ENCODE measurements at places on chromosomes 3 and 15. TPM values are rescaled to one million over a fixed set of nuclear protein-coding genes. Genes with fewer than 3 reads are reported as not detected.

DNA sequence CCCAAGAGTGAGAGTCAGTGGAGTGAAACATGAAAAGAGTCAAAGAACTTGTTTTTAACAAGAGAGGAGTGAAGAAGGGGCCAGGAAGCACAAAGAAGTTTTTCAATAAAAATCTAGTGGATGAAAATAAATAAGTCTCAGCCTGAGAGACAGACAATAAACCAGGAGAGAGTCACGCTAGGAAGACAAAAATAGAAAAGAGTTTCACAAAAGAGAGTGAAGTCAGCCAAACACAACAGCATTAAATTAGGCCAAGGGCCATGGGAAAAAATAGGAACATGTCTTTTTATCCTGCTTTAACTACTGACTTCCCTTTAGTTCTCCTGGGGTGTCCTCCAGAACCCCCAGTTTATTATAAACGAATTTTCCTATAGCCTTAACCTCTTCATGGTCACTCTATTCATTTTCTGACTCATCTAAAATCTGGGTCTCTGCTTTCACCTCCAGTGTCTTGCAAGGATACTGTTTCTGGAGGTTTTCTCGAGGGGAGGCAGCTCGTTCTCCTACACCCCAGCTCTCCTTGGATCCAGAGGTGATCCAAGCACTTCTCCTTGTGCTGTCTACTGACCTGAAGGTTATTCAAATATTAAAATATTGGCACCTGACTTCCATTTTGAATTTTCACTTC lies 571.5 kb upstream of the PPP2R3A start:
- DNase-seq: no peak

GRCh38 chr3:194389269-194389668 lies 9.8 kb downstream of the GP5 start:
- no peak for DNase-seq

- no peak for DNase-seq
Measured at GRCh38 chr3:17542591-17542990, 199.8 kb downstream of the TBC1D5 start.

DNA sequence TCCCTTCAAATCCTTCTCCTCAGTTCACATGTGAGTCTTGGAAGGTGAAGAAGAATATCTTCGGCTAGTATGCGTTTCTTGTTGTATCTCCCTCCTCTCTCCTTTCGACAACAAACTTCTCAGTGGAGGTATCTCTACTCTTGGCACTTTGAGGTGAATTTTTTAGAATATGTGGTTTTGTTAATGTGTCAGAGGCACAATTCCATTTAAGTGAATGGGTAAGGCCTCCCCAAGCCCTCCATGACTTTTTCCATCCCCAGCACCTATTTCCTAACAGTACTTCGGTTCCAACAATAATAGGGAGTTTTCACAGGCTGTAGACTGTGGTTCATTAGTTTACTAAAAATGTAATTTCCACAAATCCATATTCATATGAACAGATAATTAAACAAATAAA lies 74.2 kb downstream of the TM4SF4 start:
- DNase-seq: no peak

- no peak for DNase-seq
Measured at GRCh38 chr3:122233101-122233952, 49.9 kb downstream of the CASR start.

DNA sequence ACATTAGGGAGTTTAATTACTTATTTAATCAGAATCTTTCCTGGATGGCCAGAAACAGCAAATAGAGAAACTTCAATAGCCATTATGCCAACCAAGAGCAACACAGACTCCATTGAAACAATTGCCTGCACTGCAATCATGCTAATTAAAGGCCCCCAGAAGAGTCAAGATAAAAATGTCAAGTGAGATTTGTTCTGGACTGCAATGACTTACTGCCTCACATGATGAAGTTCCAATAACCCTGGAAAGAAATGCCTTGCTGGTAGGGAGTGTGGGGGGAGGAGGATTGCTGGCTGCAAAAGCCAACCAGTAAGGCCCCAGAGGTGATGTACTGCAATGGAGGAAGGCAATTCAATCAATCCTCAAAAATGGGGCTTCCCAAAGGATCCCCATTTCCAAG lies 257.9 kb downstream of the NTRK3 start:
- DNase-seq: no peak

DNA sequence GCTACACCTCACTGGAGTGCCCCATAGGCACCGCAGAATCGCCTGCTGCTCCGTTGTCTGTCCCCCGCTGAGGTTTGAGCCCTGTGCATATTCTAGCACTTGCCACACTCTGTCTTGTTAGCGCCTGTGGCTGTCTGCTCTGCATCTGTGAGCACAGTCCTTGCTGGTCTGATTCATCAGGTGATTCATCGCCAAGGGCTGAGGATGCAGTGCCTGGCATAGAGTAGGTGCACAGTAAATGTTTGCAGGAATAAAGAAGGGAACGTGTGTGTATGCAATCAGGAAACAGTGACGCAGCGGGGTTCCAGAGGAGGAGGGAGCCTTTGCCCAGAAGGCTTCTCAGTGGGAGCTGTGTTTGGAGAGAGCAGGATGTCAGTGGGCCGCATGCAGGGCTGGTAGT lies 124.0 kb upstream of the PLXNA1 start:
- no peak for DNase-seq

- DNase-seq: no peak
Measured at GRCh38 chr3:112092496-112093179, 6.4 kb downstream of the C3orf52 start.

DNA sequence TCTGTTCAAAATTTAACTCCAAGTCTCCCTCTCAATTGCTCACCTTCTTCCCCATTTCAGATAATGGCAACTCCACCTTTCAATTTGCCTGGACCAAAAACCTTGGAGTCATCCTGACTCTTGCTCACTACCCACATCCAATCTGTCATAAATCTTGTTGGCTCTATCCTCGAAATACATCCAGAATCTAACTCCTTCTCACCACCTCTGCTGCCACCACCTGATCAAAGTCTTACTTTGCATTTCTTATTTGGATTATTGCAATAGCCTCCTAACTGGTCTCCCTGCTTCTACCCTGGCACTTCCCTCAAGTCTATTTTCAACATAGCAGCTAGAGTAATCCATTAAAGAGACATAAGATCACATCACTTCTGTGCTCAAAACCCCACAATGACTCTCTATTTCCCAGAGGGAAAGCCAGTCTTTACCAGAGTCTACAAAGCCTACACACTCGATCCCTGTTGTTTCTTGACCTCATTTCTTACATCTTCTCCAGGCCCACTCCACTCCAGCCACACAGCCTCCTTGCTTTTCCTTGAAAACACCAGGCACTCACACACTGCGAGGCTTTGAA lies 86.6 kb downstream of the GPR156 start:
- no peak for DNase-seq

- no peak for DNase-seq
Measured at GRCh38 chr15:42118650-42119445, 24.5 kb upstream of the PLA2G4D start.

DNA sequence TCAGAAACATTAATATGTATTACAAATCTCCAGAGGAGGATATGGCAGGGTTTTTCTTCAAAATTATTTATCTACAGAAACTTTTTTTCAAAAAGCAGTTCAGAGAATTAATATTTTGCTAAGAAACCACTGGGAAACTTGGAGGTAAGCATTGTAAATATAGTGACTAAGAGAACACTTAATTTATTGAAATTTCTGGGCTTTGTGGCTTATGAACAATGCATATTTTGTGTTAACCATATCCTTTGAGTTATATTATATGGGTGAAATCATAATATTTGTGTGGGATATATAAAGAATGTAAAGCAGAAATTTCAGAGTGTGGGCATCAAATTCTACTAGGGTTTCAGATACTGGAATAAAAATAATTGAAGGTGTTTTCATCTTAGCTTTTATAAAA lies 1059.2 kb downstream of the ZPLD1 start:
- no peak for DNase-seq

- DNase-seq: no peak
Measured at GRCh38 chr3:48524970-48525369, 21.0 kb upstream of the SHISA5 start.

- DNase-seq: no peak
Measured at GRCh38 chr3:52518723-52519444, 14.8 kb downstream of the NT5DC2 start.

DNA sequence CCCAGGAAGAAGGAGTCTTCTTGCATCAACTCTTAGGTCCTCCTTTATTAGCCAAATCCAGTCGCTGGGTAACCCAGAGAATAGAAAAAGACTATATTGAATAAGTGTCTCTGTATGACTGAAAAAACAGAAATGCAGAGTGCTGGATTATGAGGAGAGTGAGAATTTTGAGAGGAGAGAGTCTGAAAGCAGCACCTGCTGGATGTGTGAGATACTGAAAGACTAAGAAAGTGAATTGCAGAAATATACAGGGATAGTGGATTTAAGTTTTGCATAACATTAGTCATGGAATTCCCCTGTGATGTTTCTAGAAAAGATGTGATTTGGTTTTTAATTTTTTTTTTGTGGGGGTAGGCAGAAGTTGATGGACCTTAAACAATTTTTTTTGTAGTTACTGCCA lies 296.5 kb downstream of the MECOM start:
- no peak for DNase-seq

- no peak for DNase-seq
Measured at GRCh38 chr3:71524672-71525071, 58.9 kb downstream of the FOXP1 start.

DNA sequence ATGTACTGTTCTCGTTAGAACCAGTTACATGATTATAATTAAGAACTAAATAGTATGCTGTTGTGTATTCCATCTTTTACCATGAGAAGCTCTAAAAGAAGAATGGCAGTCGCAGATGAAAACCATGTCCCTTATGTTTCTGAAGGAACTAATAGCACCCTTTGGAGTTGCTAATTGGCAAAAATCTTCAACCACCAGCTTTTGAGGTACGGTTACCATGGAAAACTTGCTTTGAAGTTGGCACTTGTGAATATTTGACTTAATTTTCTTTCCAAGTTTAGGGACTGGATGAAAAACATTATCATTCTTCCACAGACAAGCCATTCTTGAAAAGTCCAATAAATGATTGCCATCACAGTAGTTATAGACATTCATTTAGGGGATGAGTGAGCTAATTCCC lies 666.6 kb upstream of the ROBO1 start:
- DNase-seq: no peak

DNA sequence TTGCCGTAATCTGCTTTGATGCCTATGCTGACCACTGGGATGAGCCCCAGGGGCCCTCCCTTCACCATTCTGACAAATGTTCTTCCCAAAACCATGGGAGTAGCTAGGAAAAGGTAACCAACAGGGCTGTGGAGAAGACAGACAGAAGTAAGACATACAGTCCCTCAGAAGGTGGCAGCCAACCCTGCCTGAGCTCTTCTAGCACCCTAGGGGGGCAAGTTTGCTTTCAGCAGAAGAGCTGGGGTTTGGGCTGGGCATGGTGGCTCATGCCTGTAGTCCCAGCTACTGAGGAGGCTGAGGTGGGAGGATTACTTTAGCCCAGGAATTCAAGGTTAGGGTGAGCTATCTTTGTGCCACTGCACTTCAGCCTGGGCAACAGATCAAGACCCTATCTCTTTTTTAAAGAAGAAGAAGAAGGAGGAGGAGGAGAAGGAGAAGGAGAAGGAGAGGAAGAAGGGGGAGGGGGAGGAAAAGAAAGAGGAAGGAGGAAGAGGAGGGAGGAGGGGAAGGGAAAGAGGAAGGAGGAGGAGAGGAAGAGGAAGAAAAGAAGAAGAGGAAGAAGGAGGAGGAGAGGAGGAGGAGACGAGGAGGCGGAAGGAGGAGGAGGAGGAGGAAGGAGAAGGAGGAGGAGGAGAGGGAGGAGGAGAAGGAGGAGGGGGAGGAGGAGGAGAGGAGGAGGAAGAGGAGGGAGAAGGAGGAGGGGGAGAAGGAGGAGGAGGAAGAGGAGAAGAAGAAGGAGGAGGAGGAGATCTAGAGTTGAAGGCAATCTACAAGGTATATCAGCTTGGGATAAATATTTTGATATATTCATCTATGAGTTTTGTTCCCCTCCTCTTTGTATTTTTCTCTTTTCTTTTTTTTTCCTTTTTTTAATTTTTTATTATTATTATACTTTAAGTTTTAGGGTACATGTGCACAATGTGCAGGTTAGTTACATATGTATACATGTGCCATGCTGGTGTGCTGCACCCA lies 44.9 kb upstream of the ABHD2 start:
- no peak for DNase-seq

DNA sequence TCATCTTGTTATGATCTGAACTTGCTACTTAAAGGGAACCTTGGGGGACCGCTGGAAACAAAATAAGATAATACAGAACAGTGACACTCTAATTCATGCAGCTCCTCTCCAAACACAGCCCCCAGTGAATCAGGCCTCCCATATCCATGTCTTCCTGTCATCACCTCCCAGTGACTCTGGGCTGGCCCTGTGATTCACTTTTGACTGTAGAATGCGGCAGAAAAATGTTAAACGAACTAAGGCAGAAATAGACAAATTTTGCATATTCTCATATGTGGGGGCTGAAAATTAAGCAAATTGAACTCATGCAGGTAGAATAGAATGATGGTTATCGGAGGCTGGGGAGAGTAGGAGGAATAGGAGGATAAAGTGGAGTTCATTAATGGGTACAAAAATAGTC lies 20.2 kb upstream of the GADL1 start:
- DNase-seq: no peak

DNA sequence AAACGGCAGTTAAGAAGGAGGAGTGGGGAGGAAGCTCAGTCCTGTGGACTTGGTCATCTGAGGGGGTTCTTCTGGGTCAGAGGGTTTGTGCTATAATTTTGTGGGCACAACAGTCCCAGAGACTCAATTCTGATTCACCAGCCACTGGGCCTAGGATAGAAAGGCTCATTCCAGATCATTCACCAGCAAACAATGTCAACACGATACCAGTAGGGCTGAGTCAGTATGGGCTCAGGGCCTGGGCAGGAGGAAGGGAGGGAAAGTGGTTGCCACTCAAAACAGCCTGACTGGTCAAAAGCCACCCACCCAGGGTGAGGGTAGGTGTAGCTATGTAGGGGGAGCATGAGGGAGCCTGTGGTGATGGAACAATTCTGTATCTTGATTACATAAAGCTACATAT lies 86.9 kb upstream of the MEX3B start:
- DNase-seq: no peak

DNA sequence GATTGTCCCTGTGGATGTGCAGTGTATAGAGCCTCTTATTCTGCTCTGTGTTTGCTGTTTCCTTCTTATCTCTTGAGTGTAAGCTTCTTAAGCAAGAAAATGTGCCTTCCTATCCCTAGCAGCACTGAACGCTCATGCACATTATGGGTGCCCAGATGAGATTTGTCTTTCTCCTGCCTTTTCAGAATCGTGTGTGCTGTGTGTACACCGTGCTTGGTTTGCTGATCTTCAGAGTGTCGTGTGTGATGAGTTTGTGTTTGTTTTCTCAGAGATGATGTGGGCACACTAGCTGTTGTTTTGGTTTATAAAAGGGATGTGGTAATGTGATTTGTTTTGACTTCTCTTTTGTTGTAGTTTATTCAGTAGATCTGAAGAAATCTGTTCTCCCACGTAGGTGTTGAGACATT lies 19.7 kb downstream of the GPR171 start:
- DNase-seq: peak; percentile 33

The ADAMTSL3 gene
- not detected for total RNA-seq

The FAM219B gene
- 72.6 TPM for total RNA-seq

The ARPP21 gene
- total RNA-seq: not detected

The ROBO1 gene
- total RNA-seq: 0.16 TPM

The AP3B2 gene
- total RNA-seq: not detected

The VWA5B2 gene
- not detected for total RNA-seq

The AGBL1 gene
- not detected for total RNA-seq

The TMEM212 gene
- total RNA-seq: not detected

The BCL6 gene
- total RNA-seq: 42.1 TPM

The GRAMD1C gene
- 0.05 TPM for total RNA-seq

All from activated T-helper 1 cell treated with anti-CD3 and anti-CD28 coated beads, Interleukin-12 subunit alpha, Interleukin-12 subunit beta, Interleukin-2, Interleukin-4 antibody, amounts not matched to agents 30 ng/mL and 10 ng/mL and 1 ng/mL, durations not matched to agents 14 hours and 24 hours and 36 hours (primary cell).